Fibroblast of upper back skin (primary cell): ENCODE measurements at places on chromosomes 5 and 9.

GRCh38 chr5:108276187-108277050, 105.5 kb downstream of the FBXL17 start:
- no peak for DNase-seq

DNA sequence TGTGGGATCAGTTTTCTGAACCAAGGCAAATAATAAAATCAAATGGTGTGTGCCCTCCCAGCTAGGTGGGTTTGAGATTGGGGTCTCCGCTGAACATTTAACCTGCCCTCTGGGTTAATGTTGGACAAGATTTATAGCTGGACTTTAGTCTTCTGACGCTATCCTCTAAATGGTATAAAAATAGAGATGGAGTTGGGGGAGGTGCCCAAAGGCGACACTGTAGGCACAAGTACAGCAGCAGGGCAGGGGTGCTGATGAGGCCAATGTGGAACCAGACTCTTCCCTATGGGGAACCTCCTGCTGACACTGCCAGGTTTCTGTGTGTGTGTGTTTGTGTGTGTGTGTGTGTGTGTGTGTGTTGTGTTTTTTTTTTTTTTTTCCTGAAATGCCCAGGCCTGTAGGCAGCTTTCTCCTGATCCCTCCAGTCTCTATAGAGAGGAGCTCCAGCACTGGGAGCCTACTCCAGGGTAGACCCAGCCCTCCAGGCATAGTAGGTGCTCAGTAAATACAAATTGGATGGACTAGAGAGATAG, 37.9 kb downstream of the PCDH1 start:
- no peak for DNase-seq

DNA sequence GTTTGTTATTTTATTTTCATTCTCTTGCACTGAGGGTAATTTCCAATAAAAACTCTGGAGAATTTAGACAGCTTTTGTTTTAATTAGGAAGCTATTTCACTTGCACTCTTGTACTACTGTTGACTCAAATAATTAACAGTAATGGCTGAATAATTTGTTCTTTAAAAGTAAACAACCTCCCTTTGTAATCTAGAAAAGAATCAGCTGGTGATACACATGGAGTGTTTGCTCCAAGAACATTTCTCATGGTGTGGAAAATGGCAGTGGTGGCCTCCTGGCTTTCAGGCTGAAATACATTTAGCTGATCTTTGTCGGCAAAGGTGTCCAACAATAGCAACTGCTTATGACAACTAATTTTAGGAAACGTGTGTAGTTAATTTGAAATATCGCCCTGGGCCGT, 129.4 kb downstream of the C9orf152 start:
- no peak for DNase-seq

GRCh38 chr5:57466544-57466943, 16.1 kb downstream of the ACTBL2 start:
- DNase-seq = no peak

- no peak for DNase-seq
Observed at GRCh38 chr5:174694611-174695010, 29.8 kb upstream of the MSX2 start.

GRCh38 chr9:137430723-137431415, 7.7 kb downstream of the NOXA1 start:
- DNase-seq = no peak
